ENCODE measurements at places on chromosomes 6 and 20. TPM values are rescaled to one million over a fixed set of nuclear protein-coding genes. Genes with fewer than 3 reads are reported as not detected.

DNA sequence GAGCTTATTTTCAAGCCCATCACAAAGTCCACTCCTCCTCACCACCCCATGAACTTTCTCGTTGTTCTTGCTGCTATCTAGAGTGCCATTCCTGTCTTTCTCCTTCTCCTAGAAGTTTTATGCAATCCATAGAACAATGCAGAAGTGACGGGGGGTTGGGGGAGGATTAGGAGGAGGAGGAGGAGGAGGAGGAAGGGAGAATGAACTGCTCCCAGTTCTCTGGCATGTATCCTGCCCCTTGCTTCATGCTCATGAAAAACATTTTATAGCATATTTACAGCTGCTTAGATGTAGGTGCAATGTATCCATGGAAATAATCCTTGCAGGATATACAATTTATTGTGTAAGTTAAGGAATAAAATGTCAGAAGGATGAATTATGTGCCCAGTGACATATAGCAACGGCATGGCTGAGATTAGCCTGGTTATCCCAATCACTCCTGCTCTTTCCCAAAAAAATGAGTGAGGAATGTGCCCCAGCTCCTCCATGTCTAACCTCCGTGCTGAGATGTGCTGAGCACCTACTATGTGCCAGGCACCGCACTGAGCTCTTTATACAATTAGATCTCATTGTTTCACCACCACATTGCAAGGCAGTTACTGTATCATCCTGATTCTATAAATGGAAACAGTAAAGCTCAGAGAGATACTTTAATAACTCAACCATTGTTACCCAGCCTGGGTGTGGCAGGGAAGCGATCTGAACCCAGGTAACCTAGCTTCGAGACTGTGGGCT, 41.6 kb upstream of the TFAP2C start:
- DNase-seq, result no peak

- no peak for DNase-seq
Measured at GRCh38 chr6:146305951-146306350, 237.7 kb upstream of the RAB32 start.

DNA sequence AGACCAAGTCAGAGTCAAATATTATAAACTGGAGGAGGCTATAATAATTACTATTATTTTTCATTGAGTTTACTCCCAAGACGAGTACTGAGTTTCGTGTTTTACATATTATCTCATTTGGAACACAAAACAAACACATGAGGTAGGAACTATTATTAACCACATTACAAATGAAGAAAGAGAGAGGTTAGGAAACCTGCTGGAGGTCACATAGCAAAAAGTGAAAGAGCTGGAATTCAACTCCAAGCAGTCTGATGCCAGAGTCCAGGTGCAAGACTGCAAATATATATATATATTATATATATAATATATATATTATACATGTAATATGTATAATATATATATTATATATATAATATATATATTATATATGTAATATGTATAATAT, 7.3 kb downstream of the RNF24 start:
- no peak for DNase-seq

DNA sequence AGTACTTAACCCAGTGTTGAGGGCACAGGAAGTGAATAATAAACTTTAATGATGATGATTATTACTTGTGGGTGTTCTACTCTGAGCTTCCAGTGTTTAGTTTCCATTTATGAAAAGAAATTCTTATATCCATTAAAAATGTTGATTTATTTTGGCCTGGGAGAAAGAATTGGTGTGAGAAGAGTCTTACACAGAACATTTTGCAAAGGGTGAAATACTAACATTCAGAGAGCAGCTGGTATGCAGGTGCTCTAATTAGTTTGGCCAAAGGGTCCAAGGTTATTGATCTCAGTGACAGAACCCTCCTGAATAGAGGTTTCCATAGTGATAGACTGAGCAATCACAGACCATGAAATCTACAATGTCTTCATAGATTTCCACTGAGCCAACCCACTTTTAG, 4.4 kb downstream of the OSER1 start:
- no peak for DNase-seq

DNA sequence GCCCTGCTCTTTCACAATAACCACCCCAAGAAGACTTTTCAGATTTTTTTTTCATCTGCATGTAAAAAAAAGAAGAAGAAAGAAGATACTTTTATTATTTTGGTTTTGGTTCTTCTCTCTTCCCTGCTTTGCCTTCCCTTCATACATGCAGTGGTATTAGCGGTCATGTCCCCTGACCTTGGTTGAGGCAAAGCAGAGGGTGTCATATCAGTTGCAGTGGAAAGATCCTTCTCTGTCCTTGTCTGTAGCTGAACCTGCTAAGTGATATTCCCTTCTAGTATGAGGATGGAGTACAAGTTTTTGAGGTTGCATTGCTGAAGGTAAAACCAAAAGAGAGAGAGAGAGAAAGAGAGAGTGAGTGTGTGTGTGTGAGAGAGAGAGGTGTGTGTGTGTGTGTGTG, 345.7 kb downstream of the UTRN start:
- DNase-seq, result no peak

DNA sequence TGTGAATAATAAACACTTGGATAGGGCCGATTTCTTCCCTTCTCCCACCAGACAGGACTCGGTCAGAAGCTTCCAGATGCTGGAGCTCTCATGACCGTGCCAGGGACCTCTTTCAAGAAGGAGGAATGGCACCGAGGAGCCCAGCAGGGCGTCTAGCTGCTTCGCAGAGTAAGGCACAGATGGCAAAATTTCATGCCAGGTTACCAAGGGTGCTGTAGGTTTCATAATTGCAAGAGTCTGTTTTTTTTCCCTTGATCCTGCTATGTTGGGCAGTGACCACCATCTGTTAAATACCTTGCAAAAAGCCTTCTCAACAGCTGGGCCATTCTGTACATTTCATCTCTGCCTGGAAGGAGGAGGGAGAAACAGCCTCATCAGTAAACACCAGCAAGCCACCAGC, 111.8 kb downstream of the EDN3 start:
- DNase-seq, result no peak

DNA sequence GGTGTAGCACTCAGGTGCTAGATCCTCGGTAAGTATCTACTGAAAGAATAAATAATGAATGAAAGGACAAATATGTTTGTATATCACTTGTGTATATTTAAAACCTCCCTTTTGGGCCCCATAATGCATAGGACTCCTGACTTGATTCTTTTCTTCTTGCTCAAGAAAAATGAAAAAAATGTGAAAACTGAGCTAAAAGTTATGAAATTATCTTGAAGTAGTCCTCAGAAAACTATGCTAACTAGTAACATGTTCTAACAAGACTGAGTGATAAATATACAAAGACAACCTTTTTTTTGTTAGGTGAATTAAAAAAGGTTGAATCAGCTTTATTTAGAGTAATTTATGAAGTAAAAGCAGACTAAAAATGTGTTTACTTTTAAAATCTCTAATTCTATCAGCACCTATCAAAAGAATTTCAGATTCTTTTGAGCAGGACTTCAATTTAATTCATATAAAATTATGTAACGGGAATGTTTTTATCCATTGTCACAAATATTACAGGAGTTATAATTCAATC, 247.8 kb upstream of the JAG1 start:
- no peak for DNase-seq

Gene FAM110A
- total RNA-seq, result 27.9 TPM

GRCh38 chr6:40545954-40546353, 41.2 kb downstream of the LRFN2 start:
- no peak for DNase-seq

- DNase-seq, result no peak
Measured at GRCh38 chr6:24117021-24117420, 9.0 kb upstream of the NRSN1 start.

GRCh38 chr6:170291271-170292110, 613 bp upstream of the DLL1 start:
- no peak for DNase-seq

GRCh38 chr6:39693206-39693605, 32.0 kb downstream of the KIF6 start:
- DNase-seq, result no peak

DNA sequence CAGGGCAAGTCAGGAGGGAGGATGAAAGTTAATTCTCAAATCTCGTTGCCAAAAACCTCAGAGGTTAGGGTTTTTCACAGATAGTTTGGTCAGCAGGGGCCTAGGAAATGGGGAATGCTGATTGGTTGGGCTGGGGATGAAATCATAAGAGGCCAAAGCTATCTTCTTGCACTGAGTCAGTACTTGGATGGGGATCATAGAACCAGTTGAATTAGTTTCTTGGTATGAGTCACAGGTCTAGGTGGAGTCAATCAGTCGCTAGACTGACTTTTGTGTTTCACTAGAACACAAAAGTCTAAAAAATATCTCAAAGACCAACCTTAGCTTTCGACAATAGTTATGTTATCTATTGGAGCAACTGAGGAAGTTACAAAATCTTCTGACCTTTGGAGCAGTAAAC, 368.5 kb downstream of the TBC1D32 start:
- no peak for DNase-seq

GRCh38 chr6:27650620-27651370, 177.9 kb upstream of the ZNF184 start:
- no peak for DNase-seq

Gene SOBP
- total RNA-seq, result 8.4 TPM

DNA sequence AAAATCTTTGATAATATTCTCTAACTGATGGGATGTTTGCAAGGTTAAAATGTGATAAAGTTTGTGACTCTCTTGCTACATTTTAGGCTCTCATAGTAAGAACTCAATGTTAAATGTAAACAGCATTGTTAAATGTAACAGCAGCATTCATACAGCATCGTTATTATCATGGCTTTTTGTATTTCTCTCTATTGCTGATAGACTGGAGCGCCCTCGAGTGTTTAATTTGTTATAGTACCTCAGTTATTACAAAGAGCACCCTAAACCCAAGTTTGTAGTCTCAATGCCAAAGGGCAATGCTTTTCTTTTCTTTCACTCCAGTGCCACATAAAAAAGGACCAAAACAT, 14.9 kb upstream of the TTPAL start:
- DNase-seq, result no peak

GRCh38 chr20:32160341-32160740, 47.2 kb downstream of the PLAGL2 start:
- no peak for DNase-seq

DNA sequence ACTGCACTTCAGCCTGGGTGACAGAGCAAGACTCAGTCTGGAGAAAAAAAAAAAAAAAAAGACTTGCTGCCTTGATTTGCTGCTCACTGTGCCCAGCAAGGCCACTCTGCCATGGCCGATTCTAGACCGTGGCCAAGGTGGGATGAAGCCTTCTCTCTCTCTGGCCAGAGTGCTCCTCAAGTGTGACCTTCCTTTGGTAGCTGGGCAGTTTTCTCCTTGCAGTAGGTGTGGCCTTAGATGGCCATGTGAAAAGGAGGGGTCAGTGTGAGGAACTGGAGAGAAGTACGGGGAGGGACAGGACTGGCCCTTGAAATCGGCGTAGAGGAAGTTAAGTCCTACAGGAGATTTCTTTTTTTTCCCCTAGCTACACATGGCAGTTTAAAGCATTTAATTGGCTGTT, 272.0 kb downstream of the ARID1B start:
- peak; percentile 80 for DNase-seq

- no peak for DNase-seq
Measured at GRCh38 chr6:137744877-137745276, 122.2 kb upstream of the TNFAIP3 start.

DNA sequence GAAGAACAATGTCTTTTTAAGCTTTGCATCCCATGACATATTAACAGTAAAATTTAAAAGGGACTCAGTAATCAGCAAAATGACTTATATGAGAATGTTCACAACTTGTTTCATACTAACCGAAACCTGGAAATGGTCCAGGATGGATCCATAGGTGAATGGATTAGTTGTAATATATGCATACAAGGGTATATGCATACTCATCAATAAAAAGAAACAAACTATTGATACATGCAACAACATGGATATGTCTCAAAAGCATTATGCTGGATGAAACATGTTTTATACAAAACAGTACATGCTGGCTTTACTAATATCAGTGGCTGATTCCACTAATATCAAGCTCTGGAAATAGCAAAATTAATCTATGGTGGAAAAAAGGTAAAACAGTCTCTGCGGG, 108.5 kb upstream of the HIVEP1 start:
- DNase-seq, result no peak

Gene LHFPL5
- not detected for total RNA-seq

DNA sequence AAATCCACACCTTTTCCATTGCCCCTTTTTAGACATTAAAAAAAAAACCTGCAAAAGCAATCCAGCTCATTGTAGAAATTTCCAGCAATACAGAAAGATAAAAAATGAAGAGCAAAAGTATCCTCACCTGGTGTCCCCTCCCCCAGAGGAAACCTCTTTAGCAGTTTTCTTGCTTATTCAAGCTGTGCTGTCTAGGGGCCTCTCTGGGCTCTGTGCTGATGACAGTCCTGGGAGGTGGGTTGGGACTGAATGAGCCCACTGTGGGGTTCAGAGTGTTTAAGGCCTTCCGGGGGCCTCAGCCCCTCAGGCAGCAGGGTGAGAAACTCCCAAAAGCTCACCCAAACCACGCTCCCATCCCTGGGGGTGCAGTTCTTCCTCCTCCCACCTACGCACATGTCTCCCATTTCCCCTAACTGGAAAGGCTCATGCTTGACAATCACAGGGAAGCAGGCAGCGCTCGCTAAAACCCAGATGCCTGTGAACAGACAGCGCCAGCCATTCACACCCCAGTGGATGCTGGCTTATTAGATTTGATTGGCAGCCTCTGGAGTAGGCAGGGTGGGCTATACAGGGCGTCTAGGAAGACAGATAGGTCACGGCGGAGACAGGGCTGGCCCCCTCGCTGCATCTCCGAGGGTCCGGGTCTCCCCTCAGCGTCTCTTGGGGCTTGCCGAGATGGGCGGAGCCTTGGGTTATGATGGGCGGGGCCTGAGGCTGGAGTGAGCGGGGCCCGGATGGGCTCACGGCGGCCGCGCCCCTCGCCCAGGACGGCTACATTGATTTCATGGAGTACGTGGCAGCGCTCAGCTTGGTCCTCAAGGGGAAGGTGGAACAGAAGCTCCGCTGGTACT, 4.6 kb downstream of the GUCA1A start:
- DNase-seq, result no peak
